Stimulated activated CD4-positive, alpha-beta T cell treated with anti-CD3 and anti-CD28 coated beads, Interleukin-15, amount 100 ng/mL, for 24 hours (primary cell): ENCODE measurements at places on chromosomes 1 and 21.

- no peak for DNase-seq
These were observed 185.5 kb downstream of the DUSP10 start for GRCh38 chr1:221556435-221556834.

DNA sequence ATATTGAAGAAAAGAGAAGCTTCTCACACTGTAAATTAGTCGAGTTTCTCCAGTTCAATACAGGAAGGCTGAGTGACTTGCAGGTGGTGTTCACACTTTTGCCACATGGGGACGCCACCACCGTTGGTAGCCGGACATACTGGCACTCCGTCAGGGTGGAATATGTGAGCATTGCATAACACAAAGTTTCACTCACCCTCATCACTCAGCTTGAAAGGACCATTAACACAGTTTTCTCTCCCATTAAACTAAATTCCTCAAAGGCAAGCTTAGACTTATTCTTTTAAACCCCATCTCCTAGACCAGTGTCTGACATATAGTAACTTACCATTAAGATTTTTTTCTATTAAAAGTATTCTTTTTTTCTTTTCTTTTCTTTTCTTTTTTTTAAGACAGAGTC lies 105.3 kb upstream of the SERBP1 start:
- DNase-seq = peak; percentile 66

DNA sequence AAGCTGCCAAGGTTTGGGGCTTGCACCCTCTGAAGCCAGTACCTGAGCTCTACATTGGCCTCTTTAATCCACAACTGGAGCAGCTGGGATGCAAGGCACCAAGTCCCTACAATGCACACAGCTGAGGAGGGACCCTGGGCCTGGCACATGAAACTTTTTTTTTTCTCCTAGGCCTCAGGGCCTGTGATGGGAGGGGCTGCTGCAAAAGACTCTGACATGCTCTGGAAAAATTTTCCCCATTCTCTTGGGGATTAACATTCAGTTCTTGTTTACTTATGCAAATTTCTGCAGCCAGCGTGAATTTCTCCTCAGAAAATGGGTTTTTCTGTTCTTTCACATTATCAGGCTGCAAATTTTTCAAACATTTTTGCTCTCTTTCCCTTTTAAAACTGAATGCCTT lies 1072.2 kb downstream of the BRINP3 start:
- no peak for DNase-seq

- no peak for DNase-seq
These were observed 3.3 kb downstream of the NCMAP start for GRCh38 chr1:24558902-24559791.

DNA sequence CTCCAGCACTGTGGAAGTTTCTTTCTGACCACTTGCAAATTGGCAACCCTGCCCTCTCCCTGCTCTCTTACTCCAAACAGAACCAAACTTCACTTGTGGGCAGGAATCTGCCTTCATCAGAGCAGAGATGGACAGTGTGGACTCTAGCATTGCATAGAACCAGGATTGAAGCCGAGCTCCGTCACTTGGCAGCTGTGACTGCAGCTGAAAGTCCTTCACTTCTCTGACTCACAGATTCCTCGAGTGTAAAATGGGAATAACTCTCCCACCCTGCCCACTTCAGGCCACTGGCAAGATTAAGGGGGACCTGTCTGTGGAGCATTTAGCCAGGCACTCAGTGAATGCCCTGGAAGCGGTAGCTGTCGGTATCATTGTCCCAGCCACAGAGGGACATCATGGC lies 75.7 kb upstream of the ZBTB40 start:
- DNase-seq = no peak

DNA sequence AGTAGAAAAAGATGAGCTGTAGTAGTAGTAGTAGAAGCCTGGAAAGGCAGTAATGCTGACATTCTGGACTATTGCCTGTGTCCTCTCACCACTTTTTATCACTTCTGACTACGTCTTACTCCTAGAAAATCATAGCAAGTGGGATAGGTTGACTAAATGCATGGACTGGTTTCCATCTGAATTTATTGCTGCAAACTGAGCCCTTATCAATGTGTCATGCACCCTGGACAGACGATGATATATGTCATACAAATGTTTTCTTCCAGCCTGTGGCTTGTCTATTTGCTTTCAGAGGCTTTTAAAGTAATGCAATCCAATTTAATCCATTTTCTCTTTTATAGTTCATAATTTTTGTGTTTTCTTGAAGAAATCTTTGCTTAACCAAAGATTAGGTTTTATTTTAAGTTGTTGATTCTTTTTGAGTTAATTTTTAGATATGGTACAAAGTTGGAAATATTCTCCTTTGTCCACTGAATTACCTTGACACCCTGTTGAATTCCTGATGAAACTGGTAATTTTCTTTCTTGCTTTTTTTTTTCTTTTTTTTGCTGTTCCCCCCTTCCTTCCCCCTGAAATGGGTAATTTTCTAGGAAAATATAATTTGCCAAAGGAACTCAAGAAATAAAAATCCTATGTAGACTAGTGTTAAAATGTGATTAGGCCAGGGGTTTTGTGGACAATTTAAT lies 47.1 kb downstream of the PHACTR4 start:
- no peak for DNase-seq

- no peak for DNase-seq
These were observed 444.0 kb downstream of the PTPRC start for GRCh38 chr1:199082778-199083389.

GRCh38 chr1:194705123-194705854 lies 1518.9 kb upstream of the B3GALT2 start:
- DNase-seq = no peak

DNA sequence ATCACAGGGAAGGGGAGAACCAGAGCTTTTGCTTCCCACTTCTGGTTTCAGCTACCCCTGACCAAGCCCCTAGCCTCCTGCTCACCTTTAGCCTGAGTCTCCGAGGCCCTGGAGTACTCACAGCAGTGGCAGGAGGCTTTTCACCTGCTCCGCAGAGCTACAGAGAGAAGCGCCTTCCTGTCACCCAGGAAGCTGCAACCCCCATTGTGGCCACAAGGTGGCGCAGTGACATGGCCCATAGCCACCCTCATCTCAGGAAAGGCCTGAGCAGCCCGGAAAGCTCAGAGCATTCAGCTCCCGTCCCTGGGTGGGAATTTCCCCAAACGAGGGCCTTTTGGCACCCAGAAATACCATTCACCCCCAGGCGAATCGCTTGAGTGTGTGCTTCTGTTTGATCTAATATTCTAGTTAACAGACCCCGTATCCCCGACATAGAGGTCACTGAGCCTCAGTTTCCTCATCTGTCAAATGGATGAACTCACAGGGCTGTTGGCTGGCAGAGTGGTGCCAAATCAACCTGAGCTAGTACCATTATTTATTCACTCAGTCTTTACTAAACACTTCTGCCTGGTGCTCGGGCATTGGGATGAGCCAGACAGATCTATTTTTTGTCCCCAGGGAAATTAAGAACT lies 25.3 kb downstream of the A3GALT2 start:
- peak; percentile 90 for DNase-seq

GRCh38 chr21:31558189-31558961 lies 101.1 kb upstream of the SOD1 start:
- DNase-seq = peak; percentile 46

- no peak for DNase-seq
These were observed 1294.5 kb upstream of the ADGRL2 start for GRCh38 chr1:80506216-80506615.

- DNase-seq = no peak
These were observed 11.7 kb upstream of the C2CD2 start for GRCh38 chr21:41965461-41966013.

DNA sequence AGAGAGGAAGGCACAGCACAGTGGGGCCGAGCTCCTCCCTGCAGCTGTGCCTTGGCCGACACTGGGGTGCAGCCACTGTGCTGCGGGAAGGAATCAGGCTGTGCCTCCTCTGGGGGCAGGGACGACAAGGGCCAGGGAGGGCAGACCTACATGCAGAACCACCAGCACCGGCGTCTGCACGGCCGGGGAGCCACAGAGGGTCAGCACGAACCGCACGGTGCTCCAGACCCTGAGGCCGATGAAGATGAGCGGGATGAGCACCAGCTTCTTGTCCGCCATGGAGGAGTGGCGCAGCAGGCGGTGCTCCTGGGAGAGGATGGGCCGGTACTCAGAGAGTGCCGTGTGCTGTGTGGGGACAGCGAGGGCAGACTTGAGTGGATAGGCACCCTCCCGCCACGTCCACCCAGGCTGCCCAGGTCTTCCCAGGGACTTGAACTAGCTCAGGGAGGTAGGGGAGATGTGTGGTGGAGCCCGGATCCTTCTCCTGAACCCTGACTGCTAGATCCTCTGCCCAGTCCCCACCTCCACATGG lies 23.5 kb downstream of the GPR157 start:
- no peak for DNase-seq

DNA sequence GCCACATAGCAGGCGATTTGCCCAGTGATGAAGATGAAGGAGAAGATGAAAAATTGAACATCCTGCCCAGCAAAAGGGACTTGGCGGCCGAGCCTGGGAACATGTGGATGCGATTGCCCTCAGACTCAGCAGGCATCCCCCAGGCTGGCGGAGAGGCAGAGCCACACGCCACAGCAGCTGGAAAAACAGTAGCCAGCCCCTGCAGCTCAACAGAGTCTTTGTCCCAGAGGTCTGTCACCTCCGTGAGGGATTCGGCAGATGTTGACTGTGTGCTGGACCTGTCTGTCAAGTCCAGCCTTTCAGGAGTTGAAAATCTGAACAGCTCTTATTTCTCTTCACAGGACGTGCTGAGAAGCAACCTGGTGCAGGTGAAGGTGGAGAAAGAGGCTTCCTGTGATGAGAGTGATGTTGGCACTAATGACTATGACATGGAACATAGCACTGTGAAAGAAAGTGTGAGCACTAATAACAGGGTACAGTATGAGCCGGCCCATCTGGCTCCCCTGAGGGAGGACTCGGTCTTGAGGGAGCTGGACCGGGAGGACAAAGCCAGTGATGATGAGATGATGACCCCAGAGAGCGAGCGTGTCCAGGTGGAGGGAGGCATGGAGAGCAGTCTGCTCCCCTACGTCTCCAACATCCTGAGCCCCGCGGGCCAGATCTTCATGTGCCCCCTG lies 3.3 kb downstream of the ZBTB18 start:
- no peak for DNase-seq

DNA sequence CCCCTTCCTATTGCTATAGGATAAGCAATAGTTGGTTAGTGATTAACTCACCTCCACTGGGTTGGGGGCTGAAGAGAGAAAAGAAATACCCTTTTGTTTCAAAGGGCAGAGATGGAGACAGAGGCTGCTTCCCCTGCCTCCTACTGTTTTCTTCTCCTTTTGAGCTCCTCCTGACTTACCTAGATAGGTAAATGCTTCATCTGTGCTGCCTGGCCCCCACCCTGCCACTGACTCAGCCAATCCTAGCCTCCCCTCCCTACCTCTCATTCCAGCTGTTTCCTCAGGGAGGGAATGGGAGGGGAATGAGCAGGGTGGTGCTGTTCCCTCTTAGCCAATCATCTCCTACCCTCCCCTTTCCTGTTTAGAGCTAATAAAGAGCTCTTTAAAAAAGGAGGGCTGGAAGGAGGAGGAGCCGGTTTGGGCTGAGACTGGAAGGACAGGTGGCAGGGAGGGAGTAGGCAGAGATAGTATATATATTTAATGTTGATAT lies at the start of gene C1orf116:
Gene C1orf116 (minus strand): TSS at position 229 of the 490 bp plus-strand sequence. CDS start 5,158 bp downstream, outside the sequence.
- DNase-seq = no peak

DNA sequence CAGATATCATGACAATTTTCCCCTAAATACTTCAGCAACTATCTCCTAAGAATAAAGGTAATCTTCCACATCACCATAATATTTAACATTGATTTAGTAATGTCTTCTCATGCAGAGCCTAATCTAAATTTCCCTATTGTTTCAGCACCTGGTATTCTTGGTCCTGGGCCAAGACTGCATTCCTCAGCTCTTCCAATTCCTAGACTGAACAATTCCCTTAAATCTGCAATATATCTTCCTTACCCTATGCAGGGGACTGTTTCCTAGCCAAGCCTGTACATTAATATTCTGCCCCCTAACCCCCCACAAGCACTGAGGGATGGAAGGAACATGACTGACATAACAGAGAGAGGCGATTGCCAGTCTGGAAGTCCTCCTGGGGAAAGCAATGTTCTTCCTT lies 28.7 kb upstream of the DISP1 start:
- no peak for DNase-seq

DNA sequence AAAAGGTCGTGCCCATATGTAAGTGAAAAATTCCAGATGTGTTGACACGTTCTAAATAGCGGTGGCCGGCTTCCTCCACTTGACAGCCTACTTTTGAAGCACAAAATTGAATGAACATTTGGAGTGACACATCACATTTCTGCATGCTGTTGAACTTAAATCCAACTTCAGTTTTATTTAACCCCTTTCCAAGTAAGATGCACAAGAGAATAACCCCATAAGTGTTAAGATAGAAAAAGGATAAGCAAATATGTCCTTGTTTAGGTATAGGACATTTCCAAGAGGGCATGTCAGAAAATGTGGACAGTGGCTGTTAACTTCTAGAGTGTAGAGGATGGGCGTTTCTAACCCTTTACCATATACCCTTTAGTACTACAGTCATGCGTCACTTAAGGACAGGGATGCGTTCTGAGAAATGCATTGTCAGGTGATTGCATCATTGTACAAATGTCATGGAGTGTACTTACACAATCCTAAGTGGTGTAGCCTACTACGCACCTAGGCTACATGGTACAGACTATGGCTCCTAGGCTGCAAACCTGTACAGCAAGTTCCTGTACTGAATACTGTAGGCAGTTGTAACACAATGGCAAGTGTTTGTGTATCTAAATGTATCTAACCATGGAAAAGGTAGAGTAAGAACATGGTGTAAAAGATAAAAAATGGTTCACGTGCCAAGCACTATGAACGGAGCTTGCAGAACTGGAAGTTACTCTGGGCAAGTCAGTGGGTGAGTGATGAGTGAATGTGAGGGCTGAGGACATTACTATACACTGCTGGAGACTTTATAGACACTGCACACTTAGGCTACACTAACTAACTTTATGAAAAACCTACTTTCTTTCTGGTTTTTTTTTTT lies 9.3 kb upstream of the FAM89A start:
- DNase-seq = no peak

- no peak for DNase-seq
These were observed 156.9 kb downstream of the DHRS3 start for GRCh38 chr1:12460911-12461621.

DNA sequence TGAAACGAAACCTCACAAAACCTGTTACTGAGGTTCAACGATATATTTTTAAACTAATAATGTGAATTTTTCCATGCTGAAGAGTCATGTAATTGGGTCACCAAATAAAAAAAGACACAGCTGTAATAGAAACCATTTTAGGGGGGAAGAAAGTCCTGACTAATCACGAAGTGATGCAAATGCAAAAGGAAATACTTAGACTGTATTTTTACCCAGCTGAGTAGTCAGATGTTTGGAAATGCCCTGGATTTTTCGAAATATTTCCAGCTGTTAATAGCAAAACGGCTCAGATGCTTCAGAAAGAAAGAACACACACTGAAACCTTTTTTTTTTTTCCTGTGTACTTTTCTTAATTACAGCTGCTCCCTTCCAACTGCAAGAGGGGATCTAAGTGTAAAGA lies 210.3 kb downstream of the SETD4 start:
- no peak for DNase-seq
